ENCODE measurements at places on chromosomes 2 and 18. TPM values are rescaled to one million over a fixed set of nuclear protein-coding genes. Genes with fewer than 3 reads are reported as not detected.

- no peaks in the 10 kb centered on the region for H3K27me3 ChIP-seq
- H3K4me3 ChIP-seq = no peak overlapping the region
- H3K27ac ChIP-seq = no peak overlapping the region
- no peaks in the 10 kb centered on the region for H3K4me1 ChIP-seq
- no peaks in the 10 kb centered on the region for H3K36me3 ChIP-seq
- no peak for DNase-seq
These were observed 156.5 kb downstream of the ARL6IP6 start for GRCh38 chr2:152874955-152875354.

Gene DPYSL5
- total RNA-seq = not detected

Gene DPP4
- total RNA-seq = 2.0 TPM

- no peaks in the 10 kb centered on the region for H3K27me3 ChIP-seq
- no peak for DNase-seq
- no peaks in the 10 kb centered on the region for H3K36me3 ChIP-seq
- peaks cover 2% of the 10 kb centered on the region for H3K4me1 ChIP-seq
- no peak overlapping the region for H3K4me3 ChIP-seq
These were observed 31.5 kb upstream of the RASGRP3 start for GRCh38 chr2:33444967-33445366.

GRCh38 chr18:5490753-5491480 is 52.9 kb downstream of the EPB41L3 start:
- H3K4me3 ChIP-seq = no peak overlapping the region
- no peaks in the 10 kb centered on the region for H3K4me1 ChIP-seq
- H3K27ac ChIP-seq = no peak overlapping the region
- no peaks in the 10 kb centered on the region for H3K27me3 ChIP-seq
- no peak for DNase-seq
- H3K36me3 ChIP-seq = no peaks in the 10 kb centered on the region

Gene SERTAD2
- total RNA-seq = 17.9 TPM

Gene ZNF804A
- 0.68 TPM for total RNA-seq

DNA sequence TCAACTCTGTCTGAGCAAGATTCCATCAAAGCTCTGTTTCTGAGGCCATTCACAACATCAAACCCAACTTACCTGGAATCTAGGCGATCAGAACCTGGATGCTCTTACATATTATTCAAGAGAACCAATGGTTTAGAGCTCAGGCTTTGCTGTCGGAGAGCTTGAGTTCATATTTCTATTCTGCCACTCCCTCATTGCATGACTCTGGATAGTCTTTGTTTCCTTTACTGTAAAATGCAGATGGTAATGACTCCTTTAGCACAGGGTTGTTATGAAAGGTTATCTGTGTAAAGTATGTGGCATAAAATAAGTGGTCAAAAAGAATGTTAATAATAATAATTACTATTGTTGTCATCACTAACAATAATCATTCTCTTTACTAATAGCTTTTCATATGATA is 12.6 kb downstream of the RELCH start:
- no peak for DNase-seq
- H3K4me3 ChIP-seq = no peak overlapping the region
- H3K27ac ChIP-seq = no peak overlapping the region
- no peaks in the 10 kb centered on the region for H3K36me3 ChIP-seq
- H3K4me1 ChIP-seq = peaks cover 14% of the 10 kb centered on the region
- no peaks in the 10 kb centered on the region for H3K27me3 ChIP-seq

DNA sequence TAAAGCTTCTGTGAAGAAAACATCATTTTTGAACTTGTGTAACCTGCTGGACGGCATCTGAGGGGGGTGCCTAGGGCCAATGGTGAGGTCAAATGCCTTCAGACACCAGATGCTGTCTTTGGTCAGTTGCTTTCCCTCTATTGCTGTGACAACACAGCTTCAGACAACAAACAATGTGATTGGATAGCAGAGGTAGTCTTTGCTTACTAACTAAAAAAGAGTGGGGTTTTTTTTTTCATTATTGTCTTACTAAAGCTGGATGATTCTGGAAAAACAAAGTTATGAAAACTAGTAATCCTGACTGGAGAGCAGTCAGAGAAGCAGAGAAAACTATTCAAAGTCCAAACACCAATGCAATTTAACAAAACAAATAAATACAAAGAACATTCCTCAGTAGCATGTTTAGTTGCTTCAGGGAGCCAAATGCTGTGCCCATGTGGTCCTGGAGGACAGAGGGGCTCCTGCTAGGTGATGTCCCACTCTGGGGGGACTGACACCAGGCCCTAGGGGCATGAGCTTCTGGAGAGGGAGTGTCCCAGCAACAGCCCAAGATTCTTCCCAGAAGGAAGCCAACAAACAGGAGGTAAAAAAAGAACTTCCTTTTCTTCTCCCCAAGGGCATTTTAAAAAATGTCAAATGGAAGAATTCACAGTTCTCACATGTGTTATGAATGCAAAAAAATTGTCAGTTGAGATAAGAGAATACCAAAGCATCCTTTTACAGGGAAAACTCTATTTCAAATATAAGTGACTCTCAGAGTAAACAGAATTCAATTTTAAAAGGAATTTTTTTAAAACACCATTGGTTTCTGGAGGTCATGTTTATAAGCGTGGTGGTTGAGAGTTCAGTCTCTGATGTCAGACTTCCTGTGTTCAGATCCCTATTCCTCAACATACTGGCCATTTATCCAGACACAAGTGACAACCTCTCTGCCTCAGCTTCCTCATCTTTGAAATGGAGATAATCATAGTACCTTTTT is 181.1 kb upstream of the PGAP1 start:
- no peaks in the 10 kb centered on the region for H3K27me3 ChIP-seq
- H3K27ac ChIP-seq = peak overlapping the region; percentile 3
- no peak overlapping the region for H3K4me3 ChIP-seq
- DNase-seq = no peak

Gene CCDC148
- total RNA-seq = not detected

Gene AQP12B
- not detected for total RNA-seq

DNA sequence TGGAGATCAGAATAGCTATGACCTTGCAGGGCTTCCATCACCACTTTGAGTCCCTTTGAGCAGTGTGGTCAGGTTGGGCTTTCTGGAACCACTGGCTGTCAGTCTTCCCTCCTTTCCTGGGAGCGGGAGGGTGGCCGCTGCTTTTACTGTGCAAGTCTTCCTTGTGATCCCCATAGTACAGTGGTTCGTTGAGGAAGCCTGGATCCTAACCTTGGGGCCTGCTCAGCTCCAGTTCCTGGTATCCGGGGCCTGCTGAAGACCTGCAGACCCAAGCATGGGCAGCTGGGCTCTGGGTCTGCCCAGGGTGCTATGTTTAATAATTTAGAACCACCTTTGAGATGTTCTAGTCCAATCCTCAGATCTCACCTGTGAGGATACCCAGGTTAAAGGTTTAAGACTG is 104.2 kb downstream of the CLIP4 start:
- H3K4me1 ChIP-seq = no peaks in the 10 kb centered on the region
- no peaks in the 10 kb centered on the region for H3K27me3 ChIP-seq
- H3K4me3 ChIP-seq = no peak overlapping the region
- DNase-seq = no peak
- H3K36me3 ChIP-seq = no peaks in the 10 kb centered on the region

- no peak overlapping the region for H3K4me3 ChIP-seq
- H3K4me1 ChIP-seq = peaks cover 24% of the 10 kb centered on the region
These were observed 21.3 kb upstream of the ICOS start for GRCh38 chr2:203915256-203915655.

GRCh38 chr2:20822535-20823490 is at the start of gene LDAH:
TSS of gene LDAH (minus strand) at chr2:20823101. CDS start at chr2:20801463, 21,638 bp downstream.
- DNase-seq = peak; percentile 68
- H3K4me1 ChIP-seq = peaks cover 4% of the 10 kb centered on the region
- peak within 1 kb of the TSS; percentile 80 for H3K4me3 ChIP-seq
- no peaks in the 10 kb centered on the region for H3K27me3 ChIP-seq
- H3K36me3 ChIP-seq = no peaks in the 10 kb centered on the region
- peak within 1 kb of the TSS; percentile 97 for H3K27ac ChIP-seq

Measured in thoracic aorta (tissue), 2 donors.